Pericardium fibroblast (primary cell): ENCODE measurements at places on chromosomes 3 and 15. TPM values are rescaled to one million over a fixed set of nuclear protein-coding genes. Genes with fewer than 3 reads are reported as not detected.

The IL20RB gene
- total RNA-seq = 2.8 and 7.8 TPM in 2 replicates

The ETV5 gene
- total RNA-seq = 5.1 and 13.3 TPM in 2 replicates

The CAMKV gene
- not detected in 2 replicates for total RNA-seq

The SLC15A2 gene
- total RNA-seq = under 0.01 and 1.2 TPM in 2 replicates

The MEGF11 gene
- not detected in 2 replicates for total RNA-seq

The ARGFX gene
- total RNA-seq = not detected in 2 replicates

The FGF7 gene
- 23.6 and 42.9 TPM in 2 replicates for total RNA-seq
